ENCODE measurements at places on chromosomes 1 and 21.

DNA sequence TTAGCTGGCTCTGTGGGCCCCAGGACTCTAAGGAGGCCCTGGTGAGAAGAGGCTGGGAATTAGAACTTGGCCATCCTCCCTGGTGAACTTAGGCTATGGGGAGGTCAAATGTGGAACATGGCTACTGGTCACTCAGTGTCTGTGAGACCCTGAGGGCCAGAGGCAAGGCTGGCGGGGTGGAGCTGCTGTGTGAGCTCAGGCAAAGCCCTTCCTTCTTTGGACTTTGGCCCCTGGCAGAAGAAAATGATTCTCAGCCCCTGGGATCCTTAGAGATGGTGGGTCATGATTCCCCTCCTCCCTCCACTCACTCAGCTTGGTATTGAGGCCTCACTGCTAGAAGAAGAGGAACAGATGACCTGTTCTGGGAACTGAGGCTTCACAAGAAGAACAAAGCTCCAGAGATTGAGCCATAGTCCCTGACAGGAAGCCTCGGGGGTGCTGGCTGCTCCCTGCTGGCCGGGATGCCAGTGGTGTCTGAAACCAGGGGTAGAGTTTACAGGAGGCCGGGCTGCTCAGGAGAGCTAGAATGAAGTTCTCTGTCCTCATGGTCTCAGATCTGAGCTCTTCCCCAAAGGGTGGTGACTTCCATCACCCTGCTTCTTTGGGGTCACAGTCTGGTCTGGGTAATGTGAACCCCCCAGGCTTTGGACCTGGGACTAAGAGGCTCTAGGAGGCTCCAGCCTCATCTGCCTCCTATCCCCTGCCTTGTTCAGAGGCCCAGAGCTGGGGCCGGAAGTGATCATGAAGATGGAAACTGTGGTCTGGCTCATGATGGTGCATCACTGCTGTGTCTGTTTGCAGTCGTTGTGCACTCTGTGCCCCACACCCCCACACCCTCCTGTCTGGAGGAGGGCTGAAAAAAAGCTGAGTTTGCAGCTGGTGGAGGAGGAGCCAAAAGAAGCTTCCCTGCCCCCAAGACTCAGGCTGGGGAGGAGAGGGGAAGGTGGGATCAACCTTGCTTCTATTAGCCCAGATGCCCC, 905 bp downstream of the BTBD19 start:
- peak; percentile 78 for DNase-seq

- peak; percentile 55 for DNase-seq
Measured at GRCh38 chr1:20717452-20718342, at the start of gene KIF17. Gene KIF17, minus strand, starts transcription at chr1:20718007. Its CDS starts 301 bp downstream, at chr1:20717706.

- no peak for DNase-seq
Measured at GRCh38 chr1:155540000-155540874, 22.4 kb downstream of the ASH1L start.

DNA sequence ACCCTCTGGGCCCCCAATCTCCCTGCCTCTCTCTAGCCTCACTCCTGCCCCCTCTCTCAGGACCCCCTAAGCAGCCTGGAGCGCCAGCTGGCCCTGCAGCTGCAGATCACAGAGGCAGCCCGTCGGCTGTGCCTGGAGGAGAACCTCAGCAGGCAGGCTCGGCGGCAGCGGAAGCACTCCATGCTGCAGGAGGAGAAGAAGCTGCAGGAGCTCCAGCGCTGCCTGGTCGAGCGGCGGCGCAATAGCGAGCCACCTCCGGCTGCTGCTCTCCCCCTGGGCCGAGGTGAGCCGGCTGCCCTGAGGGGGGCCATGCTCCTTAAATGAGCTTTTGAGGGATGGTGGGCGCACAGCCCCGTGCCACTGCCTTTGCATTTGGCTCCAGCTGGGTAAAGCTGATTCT, 6.2 kb downstream of the INAVA start:
- no peak for DNase-seq

DNA sequence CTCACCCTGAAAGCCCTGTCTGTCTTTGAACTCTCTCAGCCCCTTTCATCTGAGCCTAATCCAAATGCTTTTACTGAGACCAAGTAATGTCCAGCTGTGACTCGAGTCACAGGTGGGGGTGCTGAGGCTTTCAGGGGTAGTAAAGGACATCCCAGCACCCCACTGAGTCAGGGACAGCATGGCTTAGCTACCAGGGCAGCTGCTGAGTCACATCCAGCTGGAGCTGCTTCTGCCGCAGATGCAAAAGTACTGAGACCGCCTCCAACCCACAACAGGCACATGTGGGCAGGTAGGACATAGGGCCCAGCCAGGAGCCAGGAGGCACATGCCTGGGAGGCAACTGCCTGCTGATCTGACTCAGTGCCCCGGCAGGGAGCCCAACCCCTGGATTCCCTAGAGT, 6.7 kb upstream of the VSIG8 start:
- DNase-seq: no peak

DNA sequence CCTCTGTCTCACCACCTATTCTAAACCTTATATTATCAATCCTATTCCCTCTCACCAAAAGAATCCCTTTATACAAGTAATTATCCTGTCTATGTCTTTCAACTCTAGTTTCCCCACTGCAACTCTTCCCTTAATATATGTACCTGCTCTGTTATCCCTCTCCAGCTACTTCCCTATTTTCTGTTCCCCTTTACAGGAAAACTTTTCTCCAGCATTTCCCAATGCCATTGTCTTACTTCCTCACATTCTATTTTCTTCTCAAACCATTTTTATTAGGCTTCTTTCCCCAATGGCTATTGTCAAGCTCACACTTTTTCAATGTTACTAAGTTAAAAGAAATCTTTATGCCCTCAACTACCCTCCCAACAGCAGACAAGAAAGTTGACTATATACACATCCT, 11.6 kb downstream of the DPYD start:
- no peak for DNase-seq

DNA sequence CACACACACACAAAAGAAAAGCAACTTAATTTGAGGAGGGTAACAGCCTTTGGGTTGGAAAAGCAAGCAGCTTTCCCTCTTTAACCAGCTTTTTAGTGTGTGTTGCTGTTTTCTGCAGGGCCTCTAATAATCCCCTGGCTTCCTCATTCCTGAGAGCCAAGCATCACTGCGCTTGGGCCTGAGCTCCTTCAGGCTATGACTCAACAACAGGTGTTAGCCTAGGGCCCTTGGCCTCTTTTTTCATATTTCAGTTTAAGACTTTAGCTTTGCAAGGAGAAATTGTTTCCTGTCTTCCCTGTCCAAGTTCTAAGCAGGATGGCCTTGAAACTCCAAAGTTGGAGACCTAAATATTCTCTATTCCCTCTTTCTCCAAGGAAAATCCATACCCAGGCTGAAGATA, 26.2 kb upstream of the SNX27 start:
- DNase-seq: no peak

Data from activated T-helper 9 cell treated with anti-CD3 and anti-CD28 coated beads, Interleukin-2, amount 50 U/mL, for 16 hours (primary cell).